CD4-positive, alpha-beta T cell treated with Interferon alpha-2 for 1 hour (primary cell): ENCODE measurements at places on chromosomes 16 and 17.

DNA sequence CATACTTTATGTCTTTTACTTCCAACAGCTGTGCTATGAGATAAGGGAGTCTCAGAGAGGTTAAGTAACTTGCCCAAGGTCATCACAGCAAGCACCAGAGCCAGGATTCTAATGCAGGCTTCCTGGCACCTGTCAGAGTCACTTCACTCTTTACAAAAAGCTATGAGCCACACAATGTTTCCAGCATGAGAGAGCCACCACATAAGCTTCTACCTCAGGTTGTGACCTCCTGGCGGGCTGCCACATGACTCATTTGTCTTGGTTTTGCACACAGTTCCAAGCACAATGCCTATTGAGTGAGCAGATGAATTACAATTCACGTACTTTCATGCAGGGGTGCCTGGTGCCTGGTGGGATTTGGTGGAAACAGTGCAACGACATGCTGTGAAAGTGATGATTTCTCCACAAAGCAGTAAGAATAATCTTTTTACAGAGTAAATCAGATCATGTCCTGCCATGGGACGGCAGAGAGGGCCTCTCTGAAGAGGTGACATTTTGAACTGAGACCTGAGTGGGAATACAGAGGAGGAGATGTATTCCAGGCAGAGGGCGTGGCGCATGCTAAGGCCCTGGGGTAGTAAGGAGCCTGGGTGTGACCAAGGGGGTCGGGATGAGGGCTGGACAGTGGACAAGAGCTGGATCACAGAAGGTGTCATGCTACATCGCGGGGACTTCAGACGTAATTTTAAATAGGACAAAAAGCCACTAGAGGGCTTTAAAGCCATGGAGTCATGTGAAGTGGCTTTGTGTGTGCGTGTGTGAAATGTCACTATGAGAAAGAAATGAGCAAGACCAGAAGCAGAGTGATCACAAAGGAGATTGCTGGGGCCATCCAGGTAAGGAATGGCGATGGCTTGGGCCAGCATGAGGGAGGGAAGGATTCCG, 53.4 kb downstream of the CACNG3 start:
- no peak for DNase-seq

- no peak for DNase-seq
Observed at GRCh38 chr17:4788159-4788806, 481 bp upstream of the GLTPD2 start.

- no peak for DNase-seq
Observed at GRCh38 chr17:47857551-47858455, 6.8 kb upstream of the SP6 start.

- DNase-seq, result peak; percentile 27
Observed at GRCh38 chr17:57256708-57257112, 387 bp downstream of the MSI2 start.

- DNase-seq, result peak; percentile 27
Observed at GRCh38 chr16:89924297-89924924, 1.3 kb downstream of the TUBB3 start.

GRCh38 chr16:814974-815373, 14.4 kb upstream of the GNG13 start:
- no peak for DNase-seq

DNA sequence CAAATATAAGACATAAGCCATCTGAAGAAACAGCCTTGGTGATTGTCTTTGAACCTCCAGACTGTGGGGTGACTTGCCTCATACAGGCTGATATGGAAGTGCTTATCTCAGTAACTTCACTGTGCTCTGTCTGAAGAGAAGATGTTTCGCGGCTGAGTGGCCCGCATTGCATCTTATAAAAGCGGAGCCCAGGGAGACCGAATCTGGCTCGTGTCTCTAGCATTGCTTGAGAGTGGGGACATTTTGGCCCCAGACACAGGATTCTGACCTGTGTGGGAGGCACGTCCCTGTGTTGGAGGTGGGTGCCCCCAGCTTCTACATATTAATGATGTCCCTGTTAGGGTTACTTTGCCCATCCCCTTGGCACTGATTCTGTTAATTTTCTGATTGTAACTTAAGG, 66.4 kb downstream of the METRNL start:
- no peak for DNase-seq

DNA sequence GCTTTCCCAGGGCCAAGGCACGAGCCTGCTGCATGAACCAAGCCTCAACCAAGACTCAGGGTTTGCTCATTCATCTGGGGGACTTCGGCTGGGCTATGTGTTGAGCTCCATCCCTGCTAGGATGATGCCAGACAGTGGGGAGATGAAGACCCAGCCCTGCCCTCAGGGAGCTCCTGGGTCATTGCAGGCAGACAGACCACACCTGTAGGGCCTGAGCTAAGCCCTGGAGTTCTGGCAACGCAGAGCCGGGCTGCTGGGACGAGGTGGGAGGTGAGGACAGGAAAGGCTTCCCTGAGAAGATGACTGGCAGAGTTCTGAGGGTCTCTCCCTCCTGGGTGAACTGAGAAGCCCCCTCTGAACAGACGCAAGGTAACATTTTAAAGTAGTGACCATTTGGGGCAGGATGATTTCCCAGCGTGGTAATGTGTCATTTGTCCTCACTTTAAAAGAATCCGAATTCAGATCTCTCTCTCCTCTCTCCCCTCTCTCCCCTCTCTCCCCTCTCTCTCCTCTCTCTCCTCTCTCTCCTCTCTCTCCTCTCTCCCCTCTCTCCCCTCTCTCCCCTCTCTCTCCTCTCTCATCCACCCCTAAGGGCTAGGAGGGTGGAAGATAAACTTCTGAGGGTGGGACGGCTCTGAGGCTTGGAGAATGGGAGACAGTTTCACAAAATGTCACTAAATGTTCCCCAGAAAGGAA, 98.4 kb downstream of the MGAT5B start:
- DNase-seq, result no peak

GRCh38 chr17:73151916-73152632, 12.7 kb upstream of the SSTR2 start:
- DNase-seq, result peak; percentile 24

- DNase-seq, result no peak
Observed at GRCh38 chr17:62179525-62180161, 114.6 kb upstream of the MED13 start.

GRCh38 chr17:16438173-16438556, 22.8 kb downstream of the TRPV2 start:
- DNase-seq, result no peak

DNA sequence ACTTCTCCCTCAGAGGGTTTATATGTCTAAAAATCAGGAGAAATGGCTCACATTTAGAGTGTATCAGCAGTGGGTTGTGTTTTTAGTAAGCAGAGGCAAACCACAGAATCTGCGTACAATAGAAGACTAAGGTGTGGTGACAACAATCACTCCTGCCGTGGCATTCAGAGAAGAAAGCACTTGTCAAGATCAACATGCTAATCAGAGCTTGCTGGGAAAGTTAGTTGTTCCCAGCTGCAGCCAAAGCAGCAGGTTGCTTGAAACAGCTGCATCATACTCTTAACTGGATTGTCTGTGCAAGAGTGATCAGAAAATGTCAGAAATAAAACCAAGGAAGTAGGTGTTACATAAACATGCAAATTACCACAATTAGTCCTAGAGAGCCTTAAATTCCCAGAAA, 616.4 kb downstream of the CDH8 start:
- DNase-seq, result no peak

GRCh38 chr16:21169249-21169981, 10.9 kb downstream of the LDAF1 start:
- no peak for DNase-seq

- no peak for DNase-seq
Observed at GRCh38 chr17:45077643-45078042, 16.5 kb downstream of the NMT1 start.

DNA sequence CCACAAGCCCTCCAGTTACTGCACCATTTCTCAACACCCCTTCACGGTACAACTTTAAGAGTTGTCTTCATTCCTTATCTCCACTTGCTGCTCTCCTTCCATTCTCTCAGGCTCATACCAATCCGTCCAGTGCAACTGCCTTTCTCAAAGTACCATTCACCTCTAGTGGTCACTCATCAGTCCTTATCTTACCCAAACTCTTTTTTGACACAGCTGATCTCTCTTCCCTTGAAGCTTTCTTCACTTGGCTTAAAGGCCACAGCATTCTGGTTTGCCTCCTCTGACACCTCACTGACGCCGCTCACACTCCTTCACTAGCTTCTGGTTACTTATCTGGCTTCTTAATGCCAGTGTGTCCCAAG, 24.9 kb downstream of the UBE2G1 start:
- DNase-seq, result no peak

DNA sequence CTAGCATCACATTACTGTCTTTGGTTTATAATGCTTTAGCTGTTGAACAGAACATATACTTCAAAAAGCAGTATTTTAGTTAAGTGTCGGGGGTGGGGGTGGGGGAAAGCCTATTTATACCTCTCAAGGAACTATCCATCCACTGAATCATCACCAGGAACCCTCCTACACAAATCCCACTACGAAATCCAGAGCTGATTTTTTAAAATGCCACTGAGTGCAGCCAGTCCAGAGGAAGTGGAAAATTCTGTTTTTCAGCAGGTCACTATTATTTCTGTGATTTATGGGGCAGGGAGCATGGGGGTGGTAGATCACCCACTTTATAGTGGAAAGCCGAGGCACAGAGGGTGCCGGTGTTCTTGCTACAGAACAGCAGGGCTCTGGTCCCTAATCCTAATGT, 284.1 kb downstream of the SOX9 start:
- DNase-seq, result no peak

DNA sequence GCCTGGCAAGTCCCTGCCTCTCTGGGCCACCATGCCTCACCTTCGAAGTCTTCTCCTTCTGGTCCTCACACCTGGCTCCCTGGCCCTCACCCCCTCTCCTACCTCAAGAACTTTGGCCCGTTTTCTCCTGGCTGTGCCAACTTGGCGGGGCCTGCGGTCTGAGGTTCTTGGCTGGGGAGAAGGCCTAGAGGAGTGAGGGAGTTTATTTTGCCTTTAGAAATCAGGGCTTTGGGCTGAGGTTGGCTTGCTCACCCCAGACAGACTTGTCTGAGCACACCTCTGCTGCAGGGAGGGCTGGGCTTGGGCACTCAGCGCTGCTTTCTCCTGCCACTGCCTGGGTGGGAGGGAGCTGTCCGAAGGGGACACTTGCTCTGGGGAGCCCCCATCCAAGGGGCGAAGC, 23.3 kb upstream of the TAC4 start:
- DNase-seq, result no peak

DNA sequence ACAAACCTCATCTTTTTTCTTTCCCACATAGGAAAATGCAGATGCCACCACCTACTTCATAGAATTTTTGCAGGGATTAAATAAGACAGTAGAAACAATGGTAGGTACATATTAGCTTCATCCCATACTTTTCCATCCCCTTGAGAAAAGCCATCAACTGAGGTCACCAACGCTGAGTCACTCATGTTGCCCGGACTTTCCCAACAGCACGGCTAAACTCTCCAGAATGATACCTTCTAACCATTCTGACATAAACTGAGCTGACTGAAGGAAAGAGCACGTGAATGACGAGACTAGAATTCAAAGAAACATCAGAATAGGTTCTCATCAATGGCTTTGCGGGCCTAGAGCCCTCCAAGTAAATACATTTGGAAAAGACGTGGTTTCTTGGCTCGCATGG, 146.0 kb upstream of the RCVRN start:
- no peak for DNase-seq

- DNase-seq, result no peak
Observed at GRCh38 chr16:86018071-86018470, 119.1 kb downstream of the IRF8 start.

GRCh38 chr17:75090871-75091854, 3.4 kb downstream of the SLC16A5 start:
- DNase-seq, result no peak

DNA sequence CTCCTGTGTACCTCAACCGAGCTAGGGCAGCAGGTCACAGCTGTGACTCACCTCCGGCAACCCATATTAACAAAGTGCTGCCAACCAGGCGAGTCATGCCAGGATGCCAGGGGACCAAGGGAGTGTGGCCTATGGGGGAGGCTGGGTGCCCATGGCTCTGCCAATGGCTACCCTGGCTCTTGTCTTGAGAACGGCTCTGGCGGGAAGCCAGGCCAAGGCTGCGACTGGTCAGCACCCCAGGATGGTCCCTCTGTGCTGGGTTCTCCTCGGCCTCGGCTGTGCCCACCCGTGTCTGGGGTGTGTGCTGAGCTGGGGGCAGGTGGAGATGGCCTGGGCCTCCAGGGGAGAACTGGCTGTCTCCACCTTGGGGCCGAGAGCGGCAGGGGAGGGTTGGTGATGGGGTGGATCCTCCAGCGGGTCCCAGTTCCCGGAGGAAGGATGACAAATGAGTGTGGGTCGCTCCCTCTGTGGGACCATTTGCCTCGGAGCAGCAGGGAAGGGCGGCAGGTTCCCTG, 75.8 kb downstream of the MRC2 start:
- DNase-seq, result no peak

DNA sequence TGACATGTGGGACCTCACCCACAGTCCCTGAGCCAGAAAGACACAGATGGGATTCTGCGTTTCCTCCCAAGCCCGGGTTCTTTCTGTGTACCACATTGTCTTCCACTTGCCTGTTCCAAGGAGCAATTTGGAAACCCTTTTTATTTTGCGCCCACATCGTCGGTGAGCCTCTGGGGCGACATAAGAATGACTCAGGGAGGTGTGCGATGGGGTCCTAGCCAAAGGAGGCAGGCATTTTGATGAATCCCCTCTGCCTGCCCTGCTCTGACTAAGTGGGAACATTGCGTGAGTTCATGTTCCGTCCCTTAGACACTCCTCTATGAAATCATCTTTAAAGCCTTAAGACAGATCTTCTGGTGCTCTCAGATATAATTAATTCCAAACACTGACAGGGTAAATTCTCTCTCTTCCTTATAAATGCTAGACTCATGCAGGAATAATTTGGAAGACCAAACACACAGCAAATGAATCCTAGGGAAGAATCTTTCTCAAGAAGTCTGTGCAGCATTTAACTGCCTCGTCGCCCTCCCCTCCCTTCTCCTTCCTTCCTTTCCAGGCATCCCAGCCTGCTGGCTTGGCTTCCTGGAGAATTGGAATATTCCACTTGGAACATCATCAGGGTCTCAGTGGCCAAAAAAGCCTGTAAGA, 52.7 kb upstream of the FOXF1 start:
- DNase-seq, result no peak
